Activated CD8-positive, alpha-beta memory T cell treated with anti-CD3 and anti-CD28 coated beads for 48 hours (primary cell): ENCODE measurements at places on chromosomes 11 and 22.

DNA sequence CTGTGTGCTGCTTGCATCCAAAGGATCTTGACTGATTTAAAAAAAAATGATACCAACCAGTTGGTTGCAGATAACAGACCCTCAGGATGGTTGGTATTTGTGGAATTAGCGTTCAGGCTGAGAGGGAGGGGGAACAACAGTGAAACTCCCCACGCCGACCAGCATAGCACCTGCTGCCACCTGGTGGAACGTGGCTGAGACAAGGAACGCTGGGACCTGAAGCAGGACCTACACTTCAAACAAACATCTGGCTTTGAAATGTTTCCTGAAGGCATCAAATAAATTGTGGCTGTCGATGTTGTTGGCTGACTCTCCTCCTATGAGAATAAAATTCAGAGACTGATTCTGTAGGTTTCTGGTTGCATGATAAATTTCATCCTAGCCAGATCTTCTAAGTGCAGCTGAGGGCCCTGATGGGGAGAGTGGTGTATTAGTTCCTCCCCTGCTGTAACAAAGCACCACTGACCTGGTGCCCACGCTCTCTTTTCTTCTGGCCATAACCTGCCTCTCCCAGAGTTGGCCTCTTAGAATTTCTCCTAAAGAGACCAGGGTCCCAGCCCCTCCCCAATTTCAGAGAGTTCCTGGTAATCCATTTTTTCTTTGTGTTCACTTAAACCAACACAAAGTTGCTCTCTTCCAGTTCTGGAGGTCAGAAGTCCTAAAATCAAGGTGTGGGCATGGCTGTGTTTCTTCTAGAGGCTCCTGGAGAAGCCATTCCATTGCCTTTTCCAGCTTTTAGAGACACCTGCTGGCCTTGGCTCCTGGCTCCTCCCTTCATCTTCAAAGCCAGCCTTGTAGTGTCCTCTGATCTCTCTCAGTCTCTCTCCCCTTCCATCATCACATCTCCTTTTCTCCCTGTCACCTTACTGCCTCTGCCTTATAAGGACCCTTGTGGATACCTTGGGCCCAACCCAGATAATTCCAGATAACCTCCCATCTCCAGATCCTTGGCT lies 17.3 kb downstream of the APOL2 start:
- peak; percentile 28 for DNase-seq

DNA sequence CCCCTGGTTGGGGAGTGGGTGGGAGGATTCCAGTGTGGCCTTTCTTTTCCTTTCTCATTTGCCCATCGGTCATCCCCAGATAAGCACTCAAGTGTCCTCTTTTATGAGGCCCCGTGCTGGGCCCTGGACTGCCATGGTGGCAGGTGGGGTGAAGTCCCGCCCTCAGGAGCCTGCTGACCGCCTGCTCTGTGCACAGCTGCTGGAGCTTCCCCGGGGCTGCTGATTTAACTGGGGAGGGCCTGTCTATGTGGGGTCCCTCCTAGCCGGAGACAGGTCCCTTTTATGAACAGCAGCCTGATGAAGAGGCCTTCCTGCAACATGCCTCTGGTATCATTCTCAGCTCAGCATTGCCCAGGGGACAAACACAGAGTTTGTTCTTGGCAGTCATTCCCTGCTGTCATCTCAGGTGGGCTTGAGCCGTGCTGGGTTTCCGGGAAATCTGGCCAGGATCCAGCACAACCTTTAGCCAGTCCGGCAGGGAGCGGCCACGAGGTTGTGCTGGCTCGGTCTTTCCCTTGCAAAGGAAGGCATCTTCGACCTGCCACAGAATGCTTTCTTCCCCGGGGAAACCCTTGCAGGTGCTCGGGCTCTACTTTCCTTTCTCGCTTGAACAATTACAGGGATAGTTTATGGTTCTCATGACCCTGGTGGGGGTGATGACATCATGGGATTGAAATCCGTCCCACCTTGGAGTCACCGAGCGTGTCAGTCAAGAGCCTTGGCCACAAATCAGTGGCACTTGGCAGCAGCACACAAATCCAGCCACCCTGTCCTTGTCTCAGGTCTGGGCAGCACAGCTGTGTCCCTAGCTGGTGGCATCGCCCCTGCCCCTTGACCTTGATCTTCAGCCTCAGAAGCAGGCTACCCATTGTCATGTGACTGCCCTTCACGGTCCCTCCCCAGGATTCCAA lies 20.1 kb downstream of the ST14 start:
- DNase-seq, result no peak

DNA sequence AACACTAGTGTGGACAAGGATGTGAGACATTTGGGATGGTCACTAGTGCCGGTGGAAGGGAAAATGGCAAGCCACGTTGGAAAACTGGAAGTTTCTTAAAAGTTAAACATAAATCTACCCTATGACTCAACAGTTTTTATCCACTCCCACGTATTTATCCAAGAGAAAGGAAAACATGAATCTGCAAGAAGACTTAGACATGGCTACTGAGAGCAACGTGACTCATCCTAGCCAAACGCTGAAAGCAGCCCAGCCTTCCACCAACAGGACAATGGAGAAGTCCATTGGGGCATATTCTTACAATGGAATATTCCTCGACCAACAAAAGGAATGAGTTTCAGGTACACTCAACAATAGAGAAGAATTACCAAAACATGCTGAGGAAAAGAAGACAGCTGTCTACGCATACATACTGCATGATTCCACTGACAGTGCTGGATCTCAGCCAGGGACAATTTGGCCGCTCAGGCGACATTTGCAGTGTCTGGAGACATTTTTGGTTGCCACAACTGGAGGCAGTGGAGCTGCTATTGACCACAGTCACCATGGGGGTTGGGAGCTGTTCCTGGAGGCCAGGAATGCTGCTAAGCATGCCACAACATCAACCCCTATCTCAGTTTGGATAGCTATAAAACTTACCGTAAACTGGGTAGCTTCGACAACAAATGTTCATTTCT lies 21.2 kb downstream of the SYT13 start:
- DNase-seq, result no peak

- DNase-seq, result no peak
Measured at GRCh38 chr11:35420371-35420770, 1.0 kb upstream of the SLC1A2 start.

DNA sequence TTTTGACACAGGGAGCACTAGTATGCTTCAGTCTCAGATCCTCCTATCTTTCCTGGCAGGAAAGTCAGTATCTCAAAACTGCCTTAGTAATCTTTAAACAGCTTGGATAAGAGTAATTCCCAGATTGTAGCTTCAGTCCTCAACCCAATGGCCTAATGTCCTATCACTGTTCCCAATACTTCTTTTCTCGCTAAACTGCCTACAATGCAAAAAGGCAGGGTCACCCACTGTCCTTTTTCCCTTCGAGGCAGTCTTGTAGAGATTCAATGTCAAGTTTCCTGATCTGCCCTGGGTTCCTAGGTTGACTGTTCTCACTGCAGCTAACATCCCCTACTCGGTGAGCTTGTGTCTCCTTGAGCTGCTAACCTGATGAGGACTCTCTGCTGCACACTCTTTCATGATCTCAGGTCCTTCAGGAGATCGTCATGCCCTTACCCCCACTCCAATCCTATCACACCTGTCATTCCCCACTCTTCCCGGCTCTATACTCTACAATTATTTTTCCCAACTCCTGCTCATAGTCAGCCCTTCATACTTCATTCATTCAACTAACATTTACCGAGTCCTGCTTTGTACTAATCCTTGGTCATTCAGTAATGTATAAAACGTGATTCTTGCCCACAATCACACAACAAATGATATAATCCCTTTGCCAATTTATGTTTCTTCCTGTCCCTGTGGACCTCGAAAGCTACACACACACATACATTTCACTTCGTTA lies 904 bp downstream of the C2CD3 start:
- no peak for DNase-seq

DNA sequence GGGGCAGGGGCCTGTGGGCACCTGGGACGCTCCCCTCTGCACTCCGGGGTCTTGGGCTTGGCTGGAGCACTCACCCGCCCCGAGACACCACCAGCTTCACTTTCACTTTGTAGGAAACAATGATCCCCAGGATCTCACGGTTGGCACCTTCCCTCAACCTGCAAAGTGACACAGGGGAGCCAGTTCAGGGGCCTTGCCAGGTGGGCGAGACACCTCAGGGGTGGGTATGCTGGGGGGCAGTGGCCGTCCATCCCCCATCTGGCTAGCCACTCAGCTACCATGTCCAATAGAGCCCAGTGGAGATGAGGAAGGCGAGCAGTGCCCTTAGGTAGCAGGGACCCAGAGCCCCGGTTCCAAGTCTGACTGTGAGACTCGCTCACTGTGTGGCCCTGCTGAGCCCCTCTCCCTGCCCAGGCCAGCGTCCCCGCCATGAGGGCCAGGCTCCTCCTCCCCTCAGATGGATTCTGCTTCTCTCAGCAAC lies 32.3 kb downstream of the TPBGL start:
- DNase-seq, result no peak

GRCh38 chr11:77142091-77142975 lies 14.3 kb downstream of the MYO7A start:
- no peak for DNase-seq

DNA sequence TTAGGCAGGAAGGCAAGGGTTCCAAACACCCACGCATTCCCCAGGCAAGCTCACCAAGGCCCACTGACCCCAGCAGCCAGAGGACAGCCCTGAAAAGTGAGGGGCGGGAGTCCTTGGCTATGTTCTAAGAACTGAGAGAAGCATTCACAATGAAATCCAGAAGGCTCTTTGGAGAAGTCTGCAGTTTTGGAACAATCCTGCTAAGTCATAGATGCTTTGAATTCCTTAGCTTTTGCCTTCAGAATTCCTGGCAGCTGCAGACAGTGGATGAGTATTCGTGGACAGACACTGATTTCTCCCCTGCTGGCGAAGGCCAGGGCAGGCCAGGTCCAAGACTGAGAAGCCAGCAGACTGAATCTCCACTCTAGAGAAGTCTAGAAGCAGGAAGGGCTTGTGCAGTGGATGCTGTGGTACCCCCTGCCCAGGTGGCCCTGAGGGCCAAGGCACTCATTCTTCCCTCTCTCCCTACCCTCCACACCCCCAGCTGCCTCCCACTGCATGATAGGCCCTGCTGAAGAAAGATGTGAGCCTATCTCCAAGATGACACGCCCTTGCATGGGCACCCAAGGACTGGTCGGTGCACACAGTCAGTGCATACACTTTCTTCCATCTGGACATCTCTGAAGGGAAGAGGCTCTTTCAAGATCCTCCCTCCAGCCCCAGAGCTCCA lies 133.2 kb upstream of the TEAD1 start:
- DNase-seq, result no peak

DNA sequence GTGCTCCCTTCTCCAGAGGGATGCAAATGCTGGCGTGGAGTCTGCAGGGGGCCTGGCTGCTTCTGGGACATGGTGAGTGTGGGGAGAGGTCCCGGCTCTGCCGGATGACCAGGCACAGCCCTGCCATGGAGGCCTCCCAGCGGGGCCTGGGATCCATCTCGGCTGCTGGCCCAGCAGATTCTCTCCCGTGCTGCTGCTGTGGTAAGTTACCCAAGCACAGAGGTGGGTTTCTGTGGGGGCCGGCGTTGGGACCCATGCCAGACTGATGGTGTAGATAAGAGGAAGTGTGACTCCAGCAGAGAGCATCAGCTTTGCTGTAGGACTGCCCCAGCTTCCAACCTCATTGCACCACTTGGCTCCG lies 147.5 kb upstream of the B3GAT1 start:
- no peak for DNase-seq

DNA sequence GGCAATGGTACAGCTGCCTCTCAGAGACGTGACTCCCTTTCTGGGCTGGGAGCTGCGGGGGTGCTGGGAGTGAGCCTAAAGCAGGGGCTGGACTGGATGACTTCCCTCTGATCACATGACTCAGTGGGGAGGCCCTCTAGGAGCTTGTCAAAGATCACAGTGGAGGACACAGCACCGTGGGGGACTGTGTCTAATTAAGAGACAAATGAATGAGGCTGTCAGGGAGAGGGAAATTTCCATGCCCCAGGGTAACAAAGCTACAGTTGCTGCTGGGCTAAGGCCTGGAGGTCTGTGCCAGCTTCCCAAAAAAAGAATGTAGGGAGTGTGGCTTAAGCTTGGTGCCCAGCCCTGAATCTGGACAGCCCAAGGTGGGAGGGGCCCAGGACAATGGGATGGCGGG lies 262.8 kb upstream of the PLET1 start:
- no peak for DNase-seq
